ENCODE measurements at places on chromosomes 13 and 19.

DNA sequence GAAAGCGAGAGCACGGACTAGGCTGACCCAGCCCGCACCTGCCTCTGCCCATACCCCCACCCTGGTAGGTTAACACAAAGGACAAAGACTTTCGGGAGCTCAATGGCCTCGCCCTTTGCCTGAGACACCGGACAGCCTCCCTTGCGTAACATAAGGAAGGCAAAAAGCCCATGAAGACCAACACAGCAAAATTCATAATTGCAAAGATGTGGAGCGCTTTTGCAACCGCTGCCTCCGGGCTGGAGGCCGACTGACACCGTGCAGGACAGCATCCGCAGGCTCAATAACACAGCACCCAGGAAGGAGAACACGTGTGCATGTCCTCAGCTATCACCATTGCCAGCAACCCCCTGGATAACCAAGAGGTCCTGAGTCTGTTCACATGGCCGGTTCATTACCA, 15.4 kb downstream of the LILRA1 start:
- DNase-seq, result no peak

GRCh38 chr13:57527114-57527735, 104.3 kb upstream of the PCDH17 start:
- DNase-seq, result no peak

GRCh38 chr19:7888826-7889217, 512 bp downstream of the LRRC8E start:
- DNase-seq, result no peak

DNA sequence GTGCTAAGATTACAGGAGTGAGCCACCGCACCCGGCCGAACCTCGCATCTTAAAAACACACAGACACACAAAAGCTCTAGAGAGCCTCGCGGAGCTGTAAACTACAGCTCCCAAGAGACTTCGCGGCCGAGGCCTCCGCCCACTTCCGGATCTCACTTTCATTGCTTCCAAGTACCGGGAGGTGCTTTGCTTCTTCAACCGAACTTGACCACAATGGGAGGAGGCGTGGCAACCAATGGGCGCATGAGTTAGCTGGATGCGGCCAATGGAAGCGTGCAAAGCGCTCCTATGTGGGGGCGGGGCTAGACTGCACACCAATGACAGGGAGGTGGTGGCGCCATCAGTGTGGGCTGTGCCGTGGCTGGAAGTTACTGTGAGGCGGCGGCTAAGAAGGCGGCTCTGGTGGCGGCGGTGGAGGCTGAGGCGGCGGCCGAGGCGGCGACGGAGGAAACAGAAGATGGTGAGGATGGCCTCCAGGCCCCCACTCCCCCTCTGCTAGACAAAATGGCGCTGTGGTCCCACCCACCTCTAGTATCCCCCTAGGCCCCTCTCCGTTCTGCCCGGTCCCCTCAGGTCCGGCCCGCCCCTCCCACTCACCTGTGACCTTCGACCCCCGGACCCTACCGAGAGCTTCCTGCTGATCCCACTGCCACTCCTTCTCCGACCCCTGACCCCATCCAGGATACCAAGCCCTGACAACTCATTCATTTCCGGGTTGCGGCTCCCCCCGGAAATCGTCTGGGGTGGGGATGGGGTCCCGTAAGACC, at the start of gene DDA1:
TSS of gene DDA1 (plus strand) at position 366 of the 767 bp plus-strand sequence. CDS start at position 458, 92 bp downstream.
- DNase-seq, result peak; percentile 99

- no peak for DNase-seq
Measured at GRCh38 chr13:99866781-99867180, 104.8 kb downstream of the ZIC5 start.

- DNase-seq, result peak; percentile 95
Measured at GRCh38 chr19:49442771-49443365, 1.5 kb upstream of the SLC17A7 start.

DNA sequence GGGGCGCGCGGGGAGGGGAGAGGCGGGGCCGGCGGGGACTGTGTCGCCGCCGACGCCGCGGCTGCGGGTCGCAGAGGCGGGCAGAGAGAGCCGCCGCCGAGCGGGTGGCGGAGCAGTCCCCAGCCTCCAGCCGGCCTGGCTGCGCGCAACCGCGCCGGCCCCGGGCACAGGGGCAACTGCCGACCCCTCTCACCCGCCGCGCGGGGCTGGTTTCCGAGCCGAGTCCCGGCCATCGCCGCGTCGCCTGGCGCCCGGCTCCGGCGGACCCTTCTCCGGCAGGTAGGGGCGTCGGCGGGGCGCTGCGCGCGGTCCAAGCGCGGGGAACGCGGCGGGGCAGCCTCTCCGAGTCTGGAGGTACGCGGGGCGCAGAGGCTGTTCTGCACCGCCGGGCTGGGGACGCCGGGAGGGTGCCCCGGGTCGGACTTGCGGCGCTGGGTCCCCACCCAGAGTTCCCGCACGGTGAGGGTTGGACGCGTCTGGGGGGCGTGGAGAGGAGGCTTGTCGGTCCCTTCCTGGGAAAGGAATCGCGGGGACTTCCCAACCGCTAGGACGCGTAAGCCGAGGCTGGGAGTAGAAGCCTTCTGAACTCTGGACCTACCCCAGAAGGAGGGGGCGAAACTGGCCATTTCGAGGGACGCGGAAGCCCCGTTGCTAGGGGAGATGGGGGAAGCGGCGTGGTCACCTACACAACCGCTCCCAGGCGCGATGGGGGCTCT, 133.6 kb upstream of the MYO16 start:
- no peak for DNase-seq

DNA sequence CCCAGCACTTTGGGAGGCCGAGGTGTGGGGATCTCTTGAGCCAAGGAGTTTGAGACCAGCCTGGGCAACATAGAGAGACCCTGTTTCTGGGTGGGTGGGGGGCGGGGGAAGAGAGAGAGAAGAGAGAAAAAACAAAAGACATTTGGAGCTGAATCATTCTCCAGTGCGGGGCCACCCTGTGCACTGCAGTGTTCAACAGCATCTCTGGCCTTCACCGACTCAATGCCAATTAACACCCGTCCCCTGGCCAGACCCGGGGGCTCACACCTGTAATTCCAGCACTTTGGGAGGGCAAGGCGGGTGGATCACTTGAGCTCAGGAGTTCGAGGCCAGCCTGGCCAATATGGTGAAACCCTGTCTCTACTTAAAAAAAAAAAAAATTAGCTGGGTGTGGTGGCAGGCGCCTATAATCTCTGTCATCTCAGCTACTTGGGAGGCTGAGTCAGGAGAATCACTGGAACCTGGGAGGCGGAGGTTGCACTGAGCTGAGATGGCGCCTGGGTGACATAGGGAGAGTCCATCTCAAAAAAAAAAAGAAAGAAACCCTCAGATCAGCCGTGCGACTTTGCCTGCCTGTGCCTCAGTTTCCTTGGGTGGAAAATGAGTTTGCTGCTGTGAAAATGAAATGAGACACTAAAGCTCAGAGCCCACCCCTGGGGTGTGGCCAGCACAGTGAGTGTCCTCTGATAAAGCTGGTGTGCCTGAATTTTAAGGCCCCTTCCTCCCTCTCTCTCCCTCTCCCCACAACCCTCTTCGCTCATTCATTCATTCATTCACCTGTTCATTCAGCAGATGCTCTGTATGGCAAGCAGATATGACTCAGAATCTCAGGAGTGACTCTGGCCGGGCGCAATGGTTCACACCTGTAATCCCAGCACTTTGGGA, 6.4 kb downstream of the KLF2 start:
- no peak for DNase-seq

- no peak for DNase-seq
Measured at GRCh38 chr13:79541426-79542049, 60.6 kb downstream of the NDFIP2 start.

DNA sequence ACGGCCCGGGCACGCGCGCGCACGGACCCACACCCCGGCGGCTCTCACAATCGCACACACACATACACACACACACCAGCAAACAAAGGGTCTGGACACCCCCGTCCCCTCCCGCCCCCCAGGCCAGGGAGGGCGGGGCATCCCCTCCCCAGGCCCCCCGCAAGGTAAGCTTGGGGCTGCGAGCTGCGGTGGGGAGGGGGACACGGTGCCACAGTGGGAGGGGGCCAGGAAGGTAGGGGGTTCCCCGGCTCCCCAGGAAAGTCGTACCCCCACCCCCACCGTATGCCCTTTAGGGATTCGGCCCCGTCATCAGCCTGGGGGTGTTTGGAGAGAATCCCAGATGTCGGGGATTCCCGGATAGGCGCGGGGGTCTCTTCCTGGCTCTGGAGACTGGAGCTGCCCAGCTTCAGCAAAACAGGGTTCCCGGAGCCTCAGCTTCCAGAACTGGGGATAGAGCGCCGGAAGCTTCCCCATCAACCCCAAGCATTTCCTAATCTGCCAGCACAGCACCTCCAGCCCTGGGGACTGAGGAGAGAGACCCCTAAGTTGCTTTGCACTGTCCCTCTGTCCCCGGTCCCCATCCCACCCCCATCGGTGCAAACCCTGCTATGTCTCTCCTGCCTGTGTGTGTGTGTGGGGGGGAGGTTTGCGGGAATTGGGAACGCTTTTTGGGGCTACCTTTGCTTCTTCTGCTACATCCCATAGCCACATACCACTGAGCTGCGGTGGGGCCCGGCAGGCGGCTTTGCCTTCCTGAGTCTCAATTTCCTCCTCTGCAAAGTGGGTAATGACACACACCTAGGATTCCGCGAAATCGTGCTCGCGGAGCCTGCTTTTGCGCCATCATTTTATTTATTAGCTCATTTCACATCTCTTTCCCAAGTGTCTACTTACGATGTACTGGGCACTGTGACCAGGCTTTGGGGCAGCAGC, 1.8 kb upstream of the CDC37 start:
- DNase-seq, result no peak

- no peak for DNase-seq
Measured at GRCh38 chr19:11390933-11391680, 7.0 kb upstream of the EPOR start.

DNA sequence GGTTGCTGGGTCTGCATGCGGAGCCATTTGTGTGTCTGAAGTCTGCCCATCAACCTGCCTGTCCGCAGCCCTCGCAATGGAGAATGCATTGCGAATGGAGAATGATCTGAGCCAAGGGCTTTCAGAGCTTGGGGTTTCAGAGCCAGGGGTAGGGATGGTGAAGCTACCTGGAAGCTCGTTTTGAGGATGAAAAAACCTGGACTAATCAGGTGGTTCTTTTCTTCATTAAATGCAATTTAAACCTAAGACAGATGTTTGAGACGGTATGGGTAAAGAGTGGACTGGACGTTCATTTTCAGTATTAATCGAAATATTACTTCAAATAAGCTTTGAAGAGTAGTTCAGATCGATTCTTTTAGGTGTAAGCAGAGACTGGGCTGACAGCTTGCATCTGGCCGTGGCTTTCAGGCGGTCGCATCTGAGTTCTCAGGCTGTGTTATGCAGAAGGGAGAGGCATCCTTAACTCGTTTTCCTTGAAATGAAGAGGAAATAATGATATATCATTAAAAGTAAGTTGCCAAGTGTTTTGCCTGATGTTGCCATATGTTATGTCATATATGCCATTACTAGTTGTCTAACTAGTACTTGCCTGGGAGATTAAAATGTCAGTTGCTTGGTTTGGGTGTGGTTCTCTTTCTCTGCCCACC, 801 bp downstream of the MCF2L start:
- no peak for DNase-seq

DNA sequence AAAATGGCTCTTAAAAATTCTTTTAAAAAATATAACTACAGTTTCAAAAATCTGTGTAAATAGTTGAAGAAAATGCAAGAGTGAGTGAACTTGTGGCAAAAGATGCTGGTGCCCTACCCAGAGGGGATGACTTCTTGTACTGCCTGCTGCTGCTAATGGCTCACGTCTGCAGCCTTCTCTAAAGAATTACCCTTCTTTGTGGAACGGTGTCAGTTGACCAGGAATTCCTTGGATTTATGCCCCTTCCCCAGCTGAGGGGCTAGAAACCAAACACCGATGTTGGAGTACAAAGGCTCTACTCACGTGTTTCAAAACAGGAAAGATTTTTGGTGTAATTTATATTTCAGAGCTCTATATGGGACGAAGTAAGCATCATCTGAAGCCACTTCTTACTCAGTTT, 1582.8 kb downstream of the OLFM4 start:
- DNase-seq, result no peak

DNA sequence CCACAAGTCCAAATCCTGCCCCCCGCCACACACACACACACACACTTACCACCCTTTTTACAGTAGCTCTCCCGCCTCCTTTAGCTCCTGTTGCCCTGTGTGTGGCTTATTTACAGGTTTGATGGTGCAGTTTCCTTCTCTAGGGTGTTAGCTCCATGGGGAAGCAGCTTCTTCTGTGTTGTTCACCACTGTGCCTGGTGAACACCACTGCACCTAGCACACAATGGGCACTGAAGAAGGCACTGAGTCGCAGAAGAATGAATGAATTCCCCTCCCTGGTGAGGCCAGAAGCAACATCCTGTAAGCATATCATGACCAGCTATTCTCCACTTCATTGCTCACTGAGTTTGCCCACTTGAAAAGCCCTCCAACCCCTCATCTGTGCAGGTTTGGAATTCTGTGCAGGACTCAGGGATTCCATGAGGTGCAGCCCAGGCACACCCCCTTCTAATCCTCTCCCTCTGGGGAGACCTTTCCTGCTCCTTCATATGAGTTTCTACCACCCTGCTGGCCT, 3.0 kb upstream of the RAB20 start:
- no peak for DNase-seq

GRCh38 chr13:66532845-66533244, 697.3 kb downstream of the PCDH9 start:
- DNase-seq, result no peak

GRCh38 chr13:74090397-74090796, 43.8 kb downstream of the KLF12 start:
- DNase-seq, result no peak

GRCh38 chr19:38734426-38735256, 9.6 kb downstream of the CAPN12 start:
- no peak for DNase-seq

DNA sequence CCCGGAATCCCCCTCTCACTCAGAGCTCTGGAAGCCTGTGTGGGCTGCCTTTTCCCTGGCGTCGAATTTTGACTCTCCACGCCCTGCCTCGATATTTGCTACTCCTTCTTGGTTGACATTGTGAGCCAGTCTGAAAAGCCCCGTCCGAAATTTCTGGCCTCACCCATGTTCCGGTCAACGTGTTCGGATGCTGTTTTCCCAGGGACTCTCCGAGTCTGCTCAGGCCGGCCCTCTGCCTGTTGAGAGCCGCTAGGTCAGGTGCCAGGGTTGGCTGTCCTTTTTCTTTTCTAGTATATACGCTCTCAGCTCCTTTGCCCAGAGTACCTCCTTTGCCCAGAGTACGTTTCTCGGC, 6.8 kb upstream of the DGKH start:
- DNase-seq, result peak; percentile 23

GRCh38 chr13:112616586-112617362, 28.8 kb upstream of the TUBGCP3 start:
- no peak for DNase-seq

DNA sequence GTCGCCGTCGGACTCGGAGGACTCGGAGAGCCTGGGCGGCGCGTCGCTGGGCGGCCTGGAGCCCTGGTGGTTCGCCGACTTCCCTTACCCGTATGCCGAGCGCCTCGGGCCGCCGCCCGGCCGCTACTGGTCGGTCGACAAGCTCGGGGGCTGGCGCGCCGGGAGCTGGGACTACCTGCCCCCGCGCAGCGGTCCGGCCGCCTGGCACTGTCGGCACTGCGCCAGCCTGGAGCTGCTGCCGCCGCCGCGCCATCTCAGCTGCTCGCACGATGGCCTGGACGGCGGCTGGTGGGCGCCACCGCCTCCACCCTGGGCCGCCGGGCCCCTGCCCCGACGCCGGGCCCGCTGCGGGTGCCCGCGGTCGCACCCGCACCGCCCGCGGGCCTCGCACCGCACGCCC, 2.5 kb upstream of the GRWD1 start:
- DNase-seq, result peak; percentile 29

GRCh38 chr13:46893798-46894560, 2.9 kb downstream of the HTR2A start:
- no peak for DNase-seq
